ACHN (cell line): ENCODE measurements at places on chromosomes 1 and 21.

- no peak for DNase-seq
Measured at GRCh38 chr1:109341944-109342930, 35.4 kb upstream of the MYBPHL start.

GRCh38 chr21:23861911-23862504, 1745.3 kb downstream of the MRPL39 start:
- DNase-seq, result no peak

- DNase-seq, result no peak
Measured at GRCh38 chr1:162033428-162033827, 9.8 kb upstream of the OLFML2B start.

DNA sequence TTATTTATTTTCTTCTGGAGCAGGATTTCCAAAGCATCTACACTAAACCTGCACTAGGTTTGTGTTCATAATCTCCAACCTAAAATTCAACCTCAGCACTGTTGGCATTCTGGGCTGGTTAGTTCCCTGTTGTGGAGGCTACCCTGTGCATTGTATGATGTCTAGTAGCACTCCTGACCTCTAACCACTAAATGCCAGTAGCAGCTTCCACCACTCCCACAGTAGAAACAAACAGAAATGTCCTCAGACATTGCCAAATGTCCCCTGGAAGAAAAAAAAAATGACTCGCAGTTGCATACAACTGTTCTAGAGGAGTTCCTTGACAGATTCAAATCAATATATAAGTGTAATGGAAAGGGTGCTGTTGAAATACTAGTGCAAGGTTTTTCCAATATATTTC, 18.9 kb downstream of the GRIK1 start:
- no peak for DNase-seq

DNA sequence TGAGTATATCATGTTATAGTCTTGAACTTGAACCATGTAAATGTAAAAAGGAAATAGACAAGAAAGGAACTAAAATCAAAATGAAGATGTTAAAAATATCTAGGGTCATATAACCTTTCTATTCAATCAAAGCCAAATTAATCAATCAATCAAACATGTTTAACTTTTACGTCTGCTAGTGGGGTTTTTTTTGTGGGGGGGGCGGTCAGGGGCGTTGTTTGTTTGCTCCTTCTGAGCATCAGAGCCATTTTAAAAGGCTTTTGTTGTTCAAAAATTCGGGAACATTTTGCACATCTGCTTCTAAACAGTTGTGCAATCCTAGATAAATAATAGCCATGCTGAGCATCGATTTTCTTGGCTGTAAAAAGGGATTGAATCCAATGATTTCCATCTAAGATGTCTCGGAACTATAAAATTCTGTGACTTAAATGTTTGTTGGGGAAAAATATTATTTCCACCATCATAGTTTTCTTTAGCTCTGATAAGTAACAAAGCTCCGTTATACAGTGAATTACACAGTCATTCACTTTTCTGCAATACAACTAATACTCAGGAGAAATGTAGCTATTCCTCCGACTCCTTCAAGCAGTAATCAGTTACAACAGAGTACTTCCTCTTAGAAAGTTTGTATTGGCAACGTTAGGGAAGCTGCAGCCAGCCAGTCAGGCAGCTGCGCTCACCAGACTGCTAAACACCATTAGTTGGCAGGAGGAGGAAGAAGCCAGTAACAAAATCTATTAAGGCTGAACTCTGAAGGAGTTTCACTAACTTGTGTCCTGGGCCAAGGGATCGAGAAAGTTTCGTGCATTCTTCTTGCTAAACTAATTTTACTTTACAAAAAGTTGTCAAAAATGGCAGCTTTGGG, 2.2 kb downstream of the SPATA6 start:
- peak; percentile 67 for DNase-seq
